Breast epithelium (tissue), 4 donors: ENCODE measurements at places on chromosomes 3 and 15. TPM values are rescaled to one million over a fixed set of nuclear protein-coding genes. Genes with fewer than 3 reads are reported as not detected.

Gene GASK1A
- 22.6 TPM for total RNA-seq

Gene BCHE
- 27.1 TPM for total RNA-seq

Gene DVL3
- total RNA-seq: 36.1 TPM

Gene SLC12A8
- 9.8 TPM for total RNA-seq

Gene TNFAIP8L3
- 4.0 TPM for total RNA-seq

Gene MEX3B
- 0.98 TPM for total RNA-seq

Gene SEMA6D
- 10.5 TPM for total RNA-seq

Gene GBE1
- total RNA-seq: 34.4 TPM

Gene HYAL1
- total RNA-seq: 4.8 TPM

Gene TRH
- not detected for total RNA-seq

Gene ROBO2
- total RNA-seq: 1.4 TPM

Gene EEFSEC
- total RNA-seq: 19.8 TPM

Gene CCDC39
- total RNA-seq: 0.32 TPM

Gene SKIL
- 37.0 TPM for total RNA-seq

Gene PLCL2
- 17.0 TPM for total RNA-seq

Gene HCN4
- total RNA-seq: not detected

Gene SOX2
- total RNA-seq: under 0.01 TPM

Gene LRTM1
- total RNA-seq: not detected

Gene GRAMD2A
- 52.5 TPM for total RNA-seq

Gene STAC
- 5.6 TPM for total RNA-seq

Gene CAMK2N2
- total RNA-seq: not detected
